ENCODE measurements at places on chromosomes 12 and 14. TPM values are rescaled to one million over a fixed set of nuclear protein-coding genes. Genes with fewer than 3 reads are reported as not detected.

DNA sequence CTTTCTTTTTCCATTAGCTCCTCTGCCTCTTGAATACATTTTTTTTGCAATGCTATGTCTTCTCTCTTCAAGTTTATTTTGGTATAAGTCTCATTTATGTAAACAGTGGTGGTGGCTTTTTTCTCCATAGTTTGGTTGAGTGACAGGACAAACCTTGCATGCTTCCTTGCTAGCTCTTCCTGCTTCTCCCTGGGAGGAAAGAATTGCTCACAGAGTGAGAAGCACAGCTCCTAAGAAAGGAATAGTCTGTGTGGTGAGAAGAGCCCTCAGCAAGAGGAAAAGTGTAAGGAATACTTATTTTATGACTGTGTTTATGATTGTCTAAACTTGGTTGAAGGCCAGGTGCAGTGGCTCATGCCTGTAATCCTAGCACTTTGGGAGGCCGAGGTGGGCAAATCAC lies 11.5 kb downstream of the CCDC175 start:
- no peaks in the 10 kb centered on the region for H3K36me3 ChIP-seq
- H3K4me3 ChIP-seq: no peak overlapping the region
- no peak for DNase-seq
- H3K27me3 ChIP-seq: peaks cover 36% of the 10 kb centered on the region
- no peak overlapping the region for H3K27ac ChIP-seq

- no peaks in the 10 kb centered on the region for H3K4me1 ChIP-seq
- no peak overlapping the region for H3K27ac ChIP-seq
- H3K4me3 ChIP-seq: no peak overlapping the region
- DNase-seq: no peak
- H3K27me3 ChIP-seq: no peaks in the 10 kb centered on the region
These were observed 119.1 kb downstream of the ITPR2 start for GRCh38 chr12:26713885-26714383.

- H3K4me1 ChIP-seq: no peaks in the 10 kb centered on the region
- H3K4me3 ChIP-seq: no peak overlapping the region
- H3K27ac ChIP-seq: no peak overlapping the region
- H3K36me3 ChIP-seq: no peaks in the 10 kb centered on the region
- peak; percentile 19 for DNase-seq
These were observed 14.3 kb downstream of the CFL2 start for GRCh38 chr14:34699873-34700621.

DNA sequence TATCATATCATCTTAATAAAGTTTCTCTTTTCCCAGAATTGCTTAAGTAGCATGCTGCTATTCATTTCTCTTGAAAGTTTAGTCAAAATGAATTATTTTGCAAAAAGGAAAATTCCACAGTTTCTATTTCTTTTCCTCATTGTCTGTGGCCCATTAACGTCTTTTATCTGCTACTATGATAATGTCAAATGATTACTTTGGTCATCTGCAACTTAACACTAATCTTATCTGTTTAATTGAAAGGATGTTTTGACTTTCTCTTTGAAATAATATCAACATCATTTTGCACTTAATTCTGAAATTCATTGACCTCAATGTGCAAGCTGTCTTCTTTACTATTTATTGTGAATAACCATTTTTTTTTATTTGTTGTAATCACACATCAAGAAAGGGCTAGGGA lies 146.5 kb upstream of the SLCO1C1 start:
- DNase-seq: no peak
- H3K27me3 ChIP-seq: no peaks in the 10 kb centered on the region
- no peaks in the 10 kb centered on the region for H3K36me3 ChIP-seq
- no peak overlapping the region for H3K4me3 ChIP-seq
- no peak overlapping the region for H3K27ac ChIP-seq

DNA sequence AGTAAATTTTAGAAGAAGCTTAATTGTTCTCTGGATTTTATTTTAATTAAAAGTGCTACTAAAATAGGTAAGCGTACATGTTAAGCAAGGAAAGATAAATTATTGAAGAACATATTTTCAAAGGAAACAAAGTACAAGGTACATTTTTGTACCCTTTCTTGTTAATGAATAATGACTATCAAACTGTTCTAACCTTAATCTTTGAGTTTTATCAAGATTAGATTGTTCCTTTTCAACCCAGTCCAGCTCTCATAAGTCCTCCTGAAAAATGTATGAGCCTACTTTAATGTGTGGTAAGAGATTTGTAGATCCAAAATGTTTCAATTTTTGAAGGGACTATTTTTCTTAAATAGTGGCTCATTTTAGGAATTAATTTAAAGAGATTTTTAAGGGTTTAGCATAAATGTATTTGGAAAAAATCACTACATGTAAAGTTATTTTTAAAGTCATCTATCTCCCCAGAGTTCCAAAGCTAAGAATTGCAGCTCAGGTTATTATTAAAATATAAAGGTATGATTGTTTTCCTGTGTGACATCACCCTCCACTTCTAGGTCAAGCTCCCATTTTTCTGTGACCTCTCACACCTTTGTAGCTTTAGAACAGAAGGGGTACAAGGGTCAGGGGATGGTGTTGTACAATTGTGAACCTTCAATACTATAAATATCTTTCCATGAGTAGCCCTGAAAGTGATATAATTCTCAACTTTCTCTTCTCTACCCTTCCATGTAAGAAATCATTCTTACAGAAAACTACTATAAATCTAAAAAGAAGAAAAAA lies 1.2 kb upstream of the PIK3C2G start:
- H3K4me1 ChIP-seq: no peaks in the 10 kb centered on the region
- H3K27ac ChIP-seq: no peak overlapping the region
- H3K4me3 ChIP-seq: no peak overlapping the region
- H3K27me3 ChIP-seq: no peaks in the 10 kb centered on the region
- no peak for DNase-seq

GRCh38 chr12:132623072-132623869 lies 4.7 kb downstream of the P2RX2 start:
- H3K27ac ChIP-seq: no peak overlapping the region
- DNase-seq: no peak
- peaks cover 2% of the 10 kb centered on the region for H3K4me1 ChIP-seq

DNA sequence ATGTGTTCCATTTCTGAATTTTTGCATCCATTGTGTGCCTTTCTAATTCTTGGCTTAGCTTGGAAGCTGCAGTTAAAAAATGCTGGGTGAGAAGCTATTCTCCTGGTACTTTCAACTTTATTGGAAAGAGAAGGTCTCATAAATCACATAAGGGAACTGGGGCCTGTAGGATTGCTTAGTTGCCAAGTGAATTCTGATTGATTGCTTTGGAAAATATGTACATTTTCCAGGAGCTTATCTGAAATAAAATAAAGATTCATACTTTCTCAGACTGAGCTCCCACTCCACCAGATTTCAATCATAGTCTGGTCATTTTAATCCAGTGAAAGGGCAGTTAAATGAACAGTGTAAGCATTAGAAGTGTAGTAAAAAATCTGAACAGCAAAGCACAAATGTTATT lies 50.0 kb upstream of the PRICKLE1 start:
- H3K4me1 ChIP-seq: no peaks in the 10 kb centered on the region
- DNase-seq: no peak
- H3K4me3 ChIP-seq: no peak overlapping the region
- no peaks in the 10 kb centered on the region for H3K36me3 ChIP-seq
- H3K27me3 ChIP-seq: no peaks in the 10 kb centered on the region

GRCh38 chr14:30874120-30874998 lies at the start of gene COCH:
Gene COCH, plus strand, starts transcription at chr14:30874559. Its CDS starts 380 bp downstream, at chr14:30874939.
- H3K27me3 ChIP-seq: peaks cover 64% of the 10 kb centered on the region
- peak within 1 kb of the TSS; percentile 70 for H3K4me3 ChIP-seq
- peaks cover 14% of the 10 kb centered on the region for H3K4me1 ChIP-seq

GRCh38 chr14:37232907-37233481 lies 35.3 kb downstream of the MIPOL1 start:
- no peaks in the 10 kb centered on the region for H3K36me3 ChIP-seq
- no peaks in the 10 kb centered on the region for H3K4me1 ChIP-seq
- no peaks in the 10 kb centered on the region for H3K27me3 ChIP-seq
- no peak for DNase-seq

GRCh38 chr12:72828662-72829324 lies 556.6 kb downstream of the TRHDE start:
- H3K36me3 ChIP-seq: no peaks in the 10 kb centered on the region
- H3K27ac ChIP-seq: no peak overlapping the region
- H3K27me3 ChIP-seq: no peaks in the 10 kb centered on the region

- H3K4me3 ChIP-seq: no peak overlapping the region
- no peaks in the 10 kb centered on the region for H3K36me3 ChIP-seq
- DNase-seq: no peak
- no peaks in the 10 kb centered on the region for H3K4me1 ChIP-seq
- H3K27ac ChIP-seq: no peak overlapping the region
- peaks cover 3% of the 10 kb centered on the region for H3K27me3 ChIP-seq
These were observed 307.5 kb downstream of the EMP1 start for GRCh38 chr12:13504074-13504473.

- DNase-seq: no peak
- no peaks in the 10 kb centered on the region for H3K36me3 ChIP-seq
- H3K27me3 ChIP-seq: peaks cover 20% of the 10 kb centered on the region
- no peaks in the 10 kb centered on the region for H3K4me1 ChIP-seq
- no peak overlapping the region for H3K4me3 ChIP-seq
These were observed 183.4 kb downstream of the PTPN11 start for GRCh38 chr12:112602150-112602549.

- DNase-seq: no peak
- peaks cover 48% of the 10 kb centered on the region for H3K4me1 ChIP-seq
- peaks cover 20% of the 10 kb centered on the region for H3K36me3 ChIP-seq
- H3K27ac ChIP-seq: peak overlapping the region; percentile 50
- H3K27me3 ChIP-seq: no peaks in the 10 kb centered on the region
These were observed 4.5 kb downstream of the TMED8 start for GRCh38 chr14:77372304-77372841.

GRCh38 chr12:81417056-81417455 lies 339.2 kb downstream of the ACSS3 start:
- H3K36me3 ChIP-seq: no peaks in the 10 kb centered on the region
- H3K27me3 ChIP-seq: no peaks in the 10 kb centered on the region
- no peak overlapping the region for H3K4me3 ChIP-seq
- no peaks in the 10 kb centered on the region for H3K4me1 ChIP-seq
- DNase-seq: no peak

DNA sequence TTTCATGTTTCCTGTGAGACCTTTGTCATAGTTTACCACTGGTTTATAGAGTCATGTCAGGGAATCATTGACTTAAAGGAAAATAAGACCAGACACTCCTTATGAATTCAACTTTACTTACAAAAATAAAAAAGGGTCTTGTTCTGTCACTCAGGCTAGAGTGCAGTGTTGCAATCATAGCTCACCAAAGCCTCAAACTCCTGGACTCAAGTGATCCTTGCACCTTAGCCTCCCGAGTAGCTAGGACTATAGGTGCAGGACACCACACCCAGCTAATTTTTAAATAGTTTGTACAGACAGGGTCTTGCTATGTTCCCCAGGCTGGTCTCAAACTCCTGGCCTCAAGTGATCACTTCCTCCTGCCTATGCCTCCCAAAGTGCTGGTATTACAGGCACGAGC lies 19.0 kb downstream of the SLC41A2 start:
- H3K4me3 ChIP-seq: no peak overlapping the region
- H3K27ac ChIP-seq: no peak overlapping the region
- no peak for DNase-seq

GRCh38 chr14:38311655-38312054 lies 55.8 kb upstream of the CLEC14A start:
- H3K36me3 ChIP-seq: no peaks in the 10 kb centered on the region
- H3K27me3 ChIP-seq: no peaks in the 10 kb centered on the region
- H3K4me3 ChIP-seq: no peak overlapping the region
- H3K27ac ChIP-seq: no peak overlapping the region
- no peak for DNase-seq

DNA sequence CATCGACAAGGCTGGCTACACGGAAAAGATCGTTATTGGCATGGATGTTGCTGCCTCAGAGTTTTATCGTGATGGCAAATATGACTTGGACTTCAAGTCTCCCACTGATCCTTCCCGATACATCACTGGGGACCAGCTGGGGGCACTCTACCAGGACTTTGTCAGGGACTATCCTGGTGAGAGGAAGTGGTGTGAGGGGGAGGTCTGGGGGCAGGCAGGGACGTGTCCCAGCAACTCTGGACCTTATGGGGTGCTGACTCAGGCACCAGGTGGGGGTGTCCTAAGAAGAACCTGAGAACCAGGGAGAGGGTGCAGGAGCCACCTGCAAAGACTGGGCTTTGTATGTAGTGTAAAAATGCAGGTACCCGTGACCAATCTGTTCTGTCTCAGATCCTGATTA lies 5.2 kb downstream of the ENO2 start:
- peaks cover 39% of the 10 kb centered on the region for H3K36me3 ChIP-seq
- no peak for DNase-seq
- peak overlapping the region; percentile 55 for H3K27ac ChIP-seq
- peaks cover 58% of the 10 kb centered on the region for H3K4me1 ChIP-seq

DNA sequence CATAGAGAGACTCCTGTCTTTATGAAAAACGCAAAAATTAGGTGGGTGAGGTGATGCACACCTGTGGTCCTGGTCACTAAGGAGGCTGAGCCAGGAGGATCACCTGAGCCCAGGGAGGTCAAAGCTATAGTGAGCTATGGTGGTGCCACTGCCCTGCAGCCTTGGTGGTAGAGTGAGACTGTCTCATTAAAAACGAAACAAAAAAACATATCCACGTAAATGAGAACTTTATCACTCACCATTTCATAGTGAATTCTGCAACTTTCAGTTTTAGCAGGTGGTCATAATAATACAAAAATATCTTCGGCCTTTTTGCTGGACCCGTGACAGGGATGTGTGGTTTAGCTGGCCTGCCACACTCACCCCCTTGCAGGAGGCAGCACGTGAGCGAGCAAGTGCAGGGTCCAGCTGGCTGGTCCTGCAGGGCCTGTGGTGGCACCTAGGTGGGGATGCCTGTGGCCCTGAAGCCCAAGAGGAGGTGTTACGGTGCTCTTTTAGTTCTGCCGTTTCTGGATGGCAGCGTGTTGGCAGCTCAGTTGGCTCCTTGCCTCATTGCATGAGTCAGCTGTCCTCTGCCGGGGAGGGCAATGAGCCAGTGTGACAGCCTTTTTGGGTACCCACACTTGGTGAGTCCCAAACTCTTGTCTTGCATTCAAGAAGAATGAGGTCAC lies 1330.7 kb upstream of the TMEM132C start:
- no peak overlapping the region for H3K27ac ChIP-seq
- H3K4me1 ChIP-seq: no peaks in the 10 kb centered on the region
- DNase-seq: no peak
- no peaks in the 10 kb centered on the region for H3K36me3 ChIP-seq
- H3K4me3 ChIP-seq: no peak overlapping the region
- H3K27me3 ChIP-seq: no peaks in the 10 kb centered on the region

DNA sequence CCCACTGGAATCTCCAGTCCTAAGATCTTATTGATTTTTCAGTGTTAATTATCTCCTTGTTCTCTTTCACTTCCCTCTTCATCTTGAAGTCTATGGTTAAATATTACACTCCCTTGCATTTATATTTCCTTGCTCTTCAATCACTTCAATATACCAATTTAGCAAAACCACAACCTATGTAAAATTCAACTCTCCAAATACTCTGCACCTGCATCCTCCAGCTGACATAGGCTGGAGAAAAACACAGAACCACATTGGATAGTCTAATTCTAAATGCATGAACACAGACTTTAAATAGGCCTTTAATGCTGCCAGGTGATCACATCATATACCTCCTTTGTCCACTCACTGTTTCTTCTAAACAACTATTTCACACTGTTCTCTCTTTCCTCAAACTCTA lies 253.8 kb upstream of the GARIN6 start:
- H3K4me3 ChIP-seq: no peak overlapping the region
- no peak for DNase-seq
- no peaks in the 10 kb centered on the region for H3K36me3 ChIP-seq
- no peak overlapping the region for H3K27ac ChIP-seq
- H3K27me3 ChIP-seq: no peaks in the 10 kb centered on the region
- no peaks in the 10 kb centered on the region for H3K4me1 ChIP-seq

TMEM30B gene
- 1.3 TPM for total RNA-seq

KERA gene
- not detected for total RNA-seq

ASCL1 gene
- not detected for total RNA-seq

SERPINA6 gene
- total RNA-seq: not detected

CD69 gene
- total RNA-seq: 76.0 TPM

RABGGTA gene
- 44.6 TPM for total RNA-seq
